ENCODE measurements at places on chromosomes 1 and 21. TPM values are rescaled to one million over a fixed set of nuclear protein-coding genes. Genes with fewer than 3 reads are reported as not detected.
A peak's percentile ranks its signal among the peaks of the same experiment; 100 is the strongest.

DNA sequence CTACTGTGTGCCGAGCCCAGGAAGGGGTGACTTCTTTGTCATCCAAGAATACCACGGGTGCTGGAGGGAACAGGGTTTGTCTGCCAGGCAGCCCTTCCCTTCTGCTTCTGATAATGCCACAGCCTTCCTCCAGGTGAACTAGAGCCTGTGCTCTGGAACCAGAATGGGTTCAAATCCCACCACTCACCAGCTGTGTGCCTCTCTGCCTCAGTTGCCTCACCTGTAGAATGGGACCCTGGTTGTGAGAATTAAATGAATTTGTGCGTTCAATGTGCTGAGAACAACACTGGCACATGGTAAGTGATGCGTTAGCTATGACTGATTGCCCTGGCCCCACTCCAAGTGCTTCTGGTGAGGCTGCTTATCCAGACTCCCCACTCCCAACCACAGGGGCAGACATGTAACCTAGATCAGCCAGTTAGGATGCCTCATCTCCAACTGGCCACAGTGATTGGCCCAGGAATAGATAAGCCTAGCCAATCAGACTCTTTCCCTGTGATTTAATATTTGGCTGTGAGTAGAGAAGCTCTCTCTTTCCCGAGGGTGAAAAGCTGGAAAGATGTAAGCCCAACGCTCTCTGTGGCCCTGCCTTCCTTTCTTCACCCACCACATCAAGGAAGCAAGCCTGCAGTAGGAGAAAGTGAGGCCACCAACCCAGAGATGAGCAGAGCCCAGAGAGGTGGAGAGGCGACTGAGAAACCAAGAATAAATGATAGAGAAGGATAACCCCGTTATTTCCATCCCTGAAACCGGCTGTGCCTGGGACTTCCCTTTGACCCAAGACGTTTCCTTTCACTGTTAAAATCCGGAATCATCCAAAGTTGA, 20.8 kb upstream of the LAPTM5 start:
- peak; percentile 91 for DNase-seq

DNA sequence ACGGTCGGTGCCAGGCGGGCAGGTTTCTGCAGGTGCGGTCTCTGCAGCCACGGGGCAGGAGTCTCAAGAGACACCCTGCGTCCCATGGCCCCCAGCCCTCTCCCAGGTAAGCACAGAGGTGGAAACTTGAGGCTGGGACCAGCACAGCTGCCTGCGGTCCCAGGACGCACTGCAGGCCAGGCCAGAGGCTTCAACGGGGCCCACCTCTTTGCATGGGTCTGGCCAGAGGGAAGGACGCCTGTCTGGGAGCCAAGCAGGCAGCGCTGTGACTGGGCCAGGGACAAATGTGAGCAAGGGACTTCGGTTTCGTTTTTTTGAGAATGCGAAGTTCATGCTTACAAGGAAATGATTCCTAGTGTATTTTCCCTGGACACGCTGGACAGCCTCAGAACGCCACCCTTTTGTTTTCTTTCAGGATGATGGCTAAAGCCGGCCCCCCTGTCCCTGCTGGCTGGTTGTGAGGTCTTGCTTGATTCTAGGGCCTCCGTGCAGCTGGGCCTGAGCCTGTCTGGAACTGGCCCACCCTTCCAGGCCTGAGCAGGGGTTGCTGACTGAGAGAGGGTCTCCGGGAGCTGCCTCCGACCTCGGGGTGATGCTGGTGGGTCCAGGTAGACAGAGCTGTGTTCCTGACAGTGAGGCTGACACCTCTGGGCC, 38.3 kb downstream of the MORN1 start:
- DNase-seq, result no peak

GRCh38 chr1:85495556-85495955, 30.6 kb upstream of the DDAH1 start:
- DNase-seq, result peak; percentile 95

DNA sequence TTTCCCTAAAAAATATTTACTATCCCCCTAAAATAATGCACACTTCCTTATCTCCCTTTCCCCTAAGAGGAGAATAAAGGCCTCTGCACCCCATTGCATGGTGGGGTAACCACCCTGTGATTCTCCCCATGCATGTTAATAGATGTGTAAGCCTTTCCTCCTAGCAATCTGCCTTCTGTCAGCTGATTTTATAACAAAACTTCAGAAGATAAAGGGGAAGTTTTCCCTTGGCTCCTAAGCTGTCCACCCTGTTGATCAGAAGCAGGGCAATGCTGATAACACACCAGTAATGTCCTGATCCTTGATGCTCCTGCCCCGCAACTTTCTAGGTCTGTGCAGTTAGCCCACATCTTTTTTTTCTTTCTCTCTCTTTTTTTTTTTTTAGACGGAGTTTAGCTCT, 11.4 kb upstream of the RNF187 start:
- DNase-seq, result no peak

- no peak for DNase-seq
Observed at GRCh38 chr1:44947063-44947773, 39.2 kb downstream of the EIF2B3 start.

GRCh38 chr1:205775015-205775716, at the start of gene RAB29:
TSS of gene RAB29 (minus strand) at chr1:205775482. CDS start at chr1:205774956, 526 bp downstream.
- DNase-seq, result peak; percentile 83

DNA sequence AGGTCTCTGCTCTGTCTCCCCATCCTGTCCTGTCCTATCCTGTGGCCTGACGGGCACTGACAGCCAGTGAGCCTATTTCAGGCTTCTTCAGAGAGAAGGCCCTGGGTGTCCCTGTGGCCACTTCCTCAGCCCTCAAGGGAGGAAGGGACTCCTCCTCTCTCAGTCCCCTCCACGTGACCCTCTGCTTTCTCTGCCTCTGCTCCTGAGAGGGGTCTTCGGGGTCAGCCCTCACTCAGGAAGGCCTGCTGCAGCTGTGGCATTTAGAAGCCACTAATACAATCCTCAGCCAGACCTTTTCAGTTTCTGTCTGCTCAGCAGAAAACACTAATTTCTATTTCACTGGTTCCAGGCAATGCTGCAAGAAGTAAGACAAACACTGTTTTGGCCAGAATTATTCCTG, 43.6 kb upstream of the ETV3 start:
- DNase-seq, result no peak

DNA sequence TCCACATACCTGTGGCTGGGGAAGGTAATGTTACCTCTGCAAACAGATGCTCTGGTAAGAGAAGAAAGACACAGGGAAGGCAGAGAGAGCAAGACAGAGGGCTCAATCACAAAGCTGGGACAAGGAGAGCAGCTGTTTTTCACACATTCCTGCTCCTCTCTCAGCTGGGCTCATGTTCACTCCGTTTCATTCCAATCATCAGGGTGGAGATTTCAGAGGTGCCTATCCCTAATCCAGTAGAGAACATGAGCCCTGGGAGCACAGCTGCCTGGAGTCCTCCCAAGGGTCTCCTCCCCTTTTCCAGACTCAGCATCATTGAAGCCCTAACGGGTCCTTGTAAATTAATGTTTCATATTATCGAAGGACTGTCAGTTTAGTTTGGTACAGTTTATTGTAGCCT, 19.4 kb downstream of the GADD45A start:
- no peak for DNase-seq

DNA sequence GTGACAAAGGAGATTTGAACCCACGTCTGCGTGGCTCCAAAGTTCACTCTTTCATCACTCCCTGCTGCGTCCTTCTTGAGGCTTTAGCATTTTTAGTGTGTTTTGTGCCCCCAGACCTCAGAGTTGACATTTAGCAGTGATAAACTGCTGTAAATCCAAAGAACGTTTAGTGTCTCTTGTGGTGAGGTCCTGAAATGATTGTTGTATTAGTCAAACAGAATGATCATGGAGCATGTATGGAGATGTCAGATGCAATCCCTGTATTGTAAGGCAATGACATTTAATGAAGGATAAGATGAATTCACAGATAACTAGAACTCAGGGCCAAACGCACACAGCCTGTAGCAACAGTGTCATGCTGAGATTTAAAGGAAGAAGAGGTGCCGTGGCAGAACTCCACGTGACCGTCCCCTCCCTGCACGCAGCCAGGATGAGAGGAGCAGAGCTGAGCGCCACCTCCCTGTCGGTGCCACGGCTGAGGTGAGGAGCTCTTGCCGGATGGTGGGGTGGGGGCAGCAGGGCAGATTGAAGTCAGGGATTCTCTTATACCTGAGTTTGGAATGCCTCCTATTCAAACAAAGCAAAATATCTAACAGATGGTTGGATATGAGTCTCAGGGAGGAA, 30.1 kb downstream of the NTPCR start:
- DNase-seq, result no peak

DNA sequence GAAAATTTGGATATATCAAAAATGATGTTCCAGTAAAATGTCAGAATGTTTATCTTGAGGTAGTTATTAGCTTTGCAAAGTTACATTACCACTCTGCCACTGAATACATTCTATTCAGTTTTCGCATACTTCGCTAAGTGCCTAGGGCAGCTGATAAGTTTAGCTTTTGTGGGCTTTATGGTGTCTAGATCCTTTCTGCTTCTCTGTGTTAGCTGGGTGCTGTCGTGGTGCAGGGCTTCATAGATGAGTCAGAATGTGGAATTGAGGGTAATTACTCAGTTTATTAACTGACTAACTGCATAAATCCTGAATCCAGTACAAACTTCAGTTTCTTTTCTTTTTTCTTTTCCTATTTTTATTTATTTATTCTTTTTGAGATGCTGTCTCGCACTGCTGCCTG, 21.5 kb downstream of the NCAM2 start:
- DNase-seq, result no peak

- peak; percentile 17 for DNase-seq
Observed at GRCh38 chr1:6059866-6060265, 14.2 kb downstream of the KCNAB2 start.

DNA sequence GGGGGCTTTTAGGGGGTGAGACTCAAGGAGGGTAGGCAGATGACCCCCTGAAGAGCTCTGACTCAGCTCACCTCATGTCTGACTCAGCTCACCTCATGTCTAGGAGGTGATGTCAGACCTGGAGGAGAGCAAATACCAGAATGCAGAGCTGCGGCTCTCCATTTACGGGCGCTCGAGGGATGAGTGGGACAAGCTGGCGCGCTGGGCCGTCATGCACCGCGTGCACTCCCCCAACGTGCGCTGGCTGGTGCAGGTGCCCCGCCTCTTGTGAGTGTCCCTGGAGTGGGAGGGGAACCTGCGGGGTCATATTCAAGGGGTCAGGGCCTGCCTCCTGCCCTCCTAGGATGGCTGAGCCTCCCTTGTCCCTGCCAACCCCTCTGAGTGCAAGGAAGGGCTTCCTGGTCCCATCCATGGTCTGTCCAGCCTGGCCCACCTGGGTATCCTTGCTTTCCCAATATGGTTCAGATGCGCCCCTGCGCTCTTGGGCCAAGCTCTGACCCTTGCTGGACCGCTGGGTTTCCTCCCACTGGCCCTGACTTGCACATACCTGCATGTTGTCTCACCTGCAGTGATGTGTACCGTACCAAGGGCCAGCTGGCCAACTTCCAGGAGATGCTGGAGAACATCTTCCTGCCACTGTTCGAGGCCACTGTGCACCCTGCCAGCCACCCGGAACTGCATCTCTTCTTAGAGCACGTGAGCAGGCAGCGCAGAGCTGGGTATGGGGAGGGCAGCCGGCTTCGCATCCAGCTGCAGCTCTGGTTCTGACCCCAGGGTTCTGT, 9.1 kb downstream of the AMPD2 start:
- DNase-seq, result peak; percentile 47

- DNase-seq, result no peak
Observed at GRCh38 chr1:51445351-51446090, 73.5 kb downstream of the EPS15 start.

DNA sequence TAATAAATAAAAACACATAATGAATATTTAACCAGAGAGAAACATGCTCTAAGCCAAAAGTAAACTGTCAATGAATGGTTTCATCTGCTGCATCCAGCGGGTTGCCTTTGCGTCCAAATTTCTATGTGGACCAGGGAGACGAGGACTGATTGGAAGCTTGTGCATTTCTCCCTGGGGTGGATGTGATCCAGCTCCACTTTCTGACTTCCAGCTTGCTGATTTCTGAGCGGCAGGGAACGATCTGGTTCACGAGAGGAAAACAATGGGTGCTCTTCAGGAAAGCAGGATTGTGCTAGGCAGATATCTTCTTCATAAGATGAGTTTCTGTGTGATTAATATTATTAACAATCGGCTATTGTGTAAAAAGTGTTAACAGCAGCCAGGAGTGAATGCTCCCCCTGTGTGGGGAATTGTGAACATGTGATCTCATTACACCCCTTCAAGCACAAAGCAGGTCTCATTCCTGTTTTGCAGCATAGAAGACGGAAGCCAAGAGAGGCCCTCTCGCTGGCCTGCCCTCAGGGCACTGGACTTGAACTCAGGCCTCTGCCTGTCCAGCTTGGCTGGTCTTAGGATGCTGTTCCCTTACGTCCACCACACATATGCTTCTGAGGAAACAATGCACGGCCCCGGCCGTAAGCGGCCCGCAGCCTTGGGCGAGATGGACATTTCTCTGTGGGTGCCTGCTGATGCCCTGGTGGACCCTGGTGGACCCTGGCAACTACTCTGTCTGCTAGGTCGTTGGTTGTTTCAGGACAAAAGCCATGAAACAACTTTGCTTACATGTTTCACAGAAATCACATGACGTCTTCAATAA, 183.4 kb upstream of the C1orf174 start:
- DNase-seq, result no peak

- no peak for DNase-seq
Observed at GRCh38 chr1:116453906-116454305, 80.9 kb downstream of the ATP1A1 start.

GRCh38 chr21:39441502-39442475, 3.8 kb downstream of the LCA5L start:
- DNase-seq, result peak; percentile 26

DNA sequence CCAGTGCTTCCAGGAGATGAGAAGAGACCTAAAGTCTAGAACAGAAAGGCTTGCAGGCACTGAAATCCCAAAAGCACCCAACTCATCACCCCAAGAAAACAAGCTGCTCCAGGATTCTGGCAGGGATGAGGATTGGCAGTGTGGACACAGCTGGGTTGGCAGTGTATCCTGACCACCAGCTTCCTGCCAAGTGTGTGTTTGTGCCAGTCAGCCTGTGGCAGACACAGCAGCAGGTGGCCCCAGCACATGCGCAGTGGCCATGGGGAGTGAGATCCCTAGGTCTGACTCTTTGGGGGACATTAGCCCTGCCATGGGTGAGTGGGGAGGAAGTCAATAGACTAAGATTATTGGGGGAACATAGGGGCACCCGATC, 8.7 kb upstream of the SNAPIN start:
- DNase-seq, result no peak

DNA sequence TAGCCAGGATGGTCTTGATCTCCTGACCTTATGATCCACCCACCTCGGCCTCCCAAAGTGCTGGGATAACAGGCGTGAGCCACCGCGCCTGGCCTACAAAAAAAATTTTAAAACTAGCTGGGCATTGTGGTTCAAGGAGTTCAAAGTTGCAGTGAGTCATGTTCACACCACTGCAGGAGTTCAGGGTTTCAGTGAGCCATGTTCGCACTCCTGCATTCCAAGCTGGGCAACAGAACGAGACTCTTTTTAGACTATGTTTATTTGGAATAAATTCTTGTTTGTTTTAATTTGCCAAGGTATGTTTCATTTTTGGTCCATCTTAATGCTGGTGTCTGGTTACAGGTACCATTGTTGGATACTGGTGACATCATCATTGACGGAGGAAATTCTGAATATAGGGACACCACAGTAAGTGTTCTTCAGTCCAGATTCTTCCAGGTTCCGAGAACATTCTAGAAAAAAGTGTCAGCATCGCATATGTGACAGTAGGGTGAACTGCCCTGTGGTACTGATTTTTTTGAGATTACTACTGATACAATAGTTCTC, 3.9 kb downstream of the PGD start:
- DNase-seq, result no peak

Gene CHIA
- not detected for total RNA-seq

Gene CDC7
- total RNA-seq, result 12.7 TPM

Gene HTR1D
- total RNA-seq, result 0.24 TPM

Gene OXCT2
- total RNA-seq, result 0.20 TPM

Gene AK4
- total RNA-seq, result 14.5 TPM

Gene SOX13
- total RNA-seq, result 9.5 TPM

Gene MEGF6
- total RNA-seq, result 0.63 TPM

Gene GCSAML
- total RNA-seq, result not detected

Data from foreskin keratinocyte (primary cell).